Osteoblast (primary cell): ENCODE measurements at places on chromosomes 7 and 10. TPM values are rescaled to one million over a fixed set of nuclear protein-coding genes. Genes with fewer than 3 reads are reported as not detected.

Gene ITGB8
- 30.9 and 35.1 TPM in 2 replicates for total RNA-seq

Gene MRLN
- total RNA-seq = not detected in 2 replicates

Gene GRM8
- total RNA-seq = not detected in 2 replicates

Gene WDFY4
- total RNA-seq = under 0.01 and 0.36 TPM in 2 replicates

Gene KNDC1
- total RNA-seq = under 0.01 TPM in 1 of 2 replicates, not detected in the other

DNA sequence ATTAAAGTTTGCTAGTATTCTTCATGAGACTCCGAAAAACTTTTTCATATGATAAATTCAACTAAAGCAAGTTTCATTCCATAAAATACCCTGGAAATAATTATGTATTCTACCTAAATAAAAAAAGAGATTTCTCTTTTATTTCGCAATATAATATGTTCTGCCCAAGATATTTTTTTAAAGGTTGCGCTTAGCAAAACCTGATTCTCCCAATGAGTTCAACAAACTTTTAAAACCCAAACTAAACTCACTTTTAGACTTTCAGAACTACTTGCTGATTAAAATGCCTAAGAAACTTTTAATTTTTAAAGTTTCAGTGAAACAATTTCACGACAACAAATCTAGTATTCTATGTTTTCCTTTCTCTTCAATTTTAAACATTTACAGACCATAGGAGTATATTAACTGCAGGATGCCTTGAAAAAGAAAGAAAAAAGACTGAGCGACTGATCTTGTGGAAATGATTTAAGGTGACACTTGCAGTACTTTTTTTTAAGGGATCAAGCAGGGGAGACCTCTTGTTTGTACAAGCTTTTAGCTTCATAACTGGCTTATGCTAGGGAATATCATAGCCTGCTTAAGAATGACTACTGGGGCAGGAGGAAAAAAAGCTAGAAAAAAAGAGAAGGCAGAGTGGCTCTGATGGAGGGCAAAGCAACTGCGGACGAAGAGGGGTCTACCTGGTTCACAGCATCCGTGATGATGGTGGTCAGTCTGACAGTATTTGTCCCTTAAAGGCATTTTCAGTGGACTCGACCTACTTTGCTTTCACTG is 1.5 kb downstream of the ZNF800 start:
- peak; percentile 53 for DNase-seq

GRCh38 chr7:4123823-4124222 is 558.3 kb upstream of the FOXK1 start:
- no peak for DNase-seq

- DNase-seq = no peak
These were observed 287.7 kb downstream of the DOCK4 start for GRCh38 chr7:111918461-111918860.

GRCh38 chr7:107754642-107755041 is 10.7 kb downstream of the CBLL1 start:
- DNase-seq = peak; percentile 27
